ENCODE measurements at places on chromosomes 12 and 14. TPM values are rescaled to one million over a fixed set of nuclear protein-coding genes. Genes with fewer than 3 reads are reported as not detected.

DNA sequence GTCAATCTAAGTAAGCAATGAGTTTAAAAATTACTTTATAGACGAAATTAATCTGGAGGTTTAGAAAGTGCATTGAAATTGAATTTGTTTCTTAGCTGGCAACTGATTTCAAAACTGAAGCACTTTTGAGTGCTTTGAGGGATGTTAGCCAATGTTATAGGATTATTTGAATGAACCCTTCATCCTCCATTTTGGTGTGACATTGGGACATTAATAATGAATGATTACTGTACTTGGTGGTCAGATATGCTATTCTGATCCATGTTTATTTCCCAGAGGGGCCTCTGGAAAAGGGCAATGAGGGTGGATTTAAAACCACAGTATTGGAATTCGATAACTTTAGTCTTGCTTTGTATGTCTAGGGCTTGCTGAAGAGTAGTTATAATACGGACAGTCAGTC is 183.2 kb downstream of the AKAP6 start:
- no peak for DNase-seq
- no peaks in the 10 kb centered on the region for H3K27me3 ChIP-seq
- no peak overlapping the region for H3K27ac ChIP-seq
- peaks cover 12% of the 10 kb centered on the region for H3K4me1 ChIP-seq
- no peaks in the 10 kb centered on the region for H3K36me3 ChIP-seq
- H3K4me3 ChIP-seq: no peak overlapping the region

- no peak overlapping the region for H3K27ac ChIP-seq
- H3K27me3 ChIP-seq: no peaks in the 10 kb centered on the region
- H3K4me3 ChIP-seq: no peak overlapping the region
- H3K4me1 ChIP-seq: no peaks in the 10 kb centered on the region
- H3K36me3 ChIP-seq: peaks cover 28% of the 10 kb centered on the region
- DNase-seq: no peak
These were observed 8.5 kb upstream of the MYL6B start for GRCh38 chr12:56143870-56144269.

Gene RBP5
- 0.95 TPM for total RNA-seq

- no peaks in the 10 kb centered on the region for H3K4me1 ChIP-seq
- H3K27ac ChIP-seq: no peak overlapping the region
- DNase-seq: no peak
These were observed 3.0 kb downstream of the TNFAIP2 start for GRCh38 chr14:103126088-103126872.

All from cardiac muscle cell (in vitro differentiated cells and primary cell).